ENCODE measurements at places on chromosomes 3 and 15.

DNA sequence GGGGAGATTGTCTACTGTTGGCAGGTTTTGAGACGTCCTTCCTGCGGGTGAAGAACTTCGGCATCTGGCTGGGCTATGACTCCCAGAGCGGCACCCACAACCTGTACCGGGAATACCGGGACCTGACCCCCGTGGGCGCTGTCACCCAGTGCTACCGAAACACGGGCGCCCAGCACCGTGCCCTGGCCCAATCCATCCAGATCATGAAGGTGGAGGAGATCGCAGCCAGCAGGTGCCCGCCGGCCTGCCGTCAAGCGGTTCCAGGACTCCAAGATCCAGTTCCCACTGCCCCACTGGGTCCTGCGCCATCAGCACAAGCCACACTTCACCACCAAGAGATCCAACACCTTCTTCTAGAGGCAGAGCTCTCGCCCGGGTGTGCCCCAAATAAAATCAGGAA, 194.9 kb upstream of the EPHA6 start:
- DNase-seq: no peak

DNA sequence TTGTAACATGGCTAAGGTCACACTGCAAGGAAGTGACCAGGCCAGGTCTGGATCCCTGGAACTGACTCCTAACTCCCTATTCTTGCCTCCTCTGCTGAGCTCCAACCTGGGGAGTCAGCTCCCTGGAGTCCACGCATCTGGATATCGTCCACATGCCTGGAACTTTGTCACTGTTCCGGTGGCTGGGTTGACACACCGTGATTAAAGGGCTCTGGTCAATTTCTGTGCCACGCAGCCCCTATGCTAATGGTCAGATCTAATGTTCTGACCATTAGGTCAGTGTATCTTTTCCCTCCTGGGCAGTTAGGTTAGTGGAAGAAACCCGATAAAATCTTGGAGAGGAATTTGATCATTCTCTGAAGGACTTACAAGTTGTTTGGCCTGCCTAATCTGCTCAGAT, 1.6 kb upstream of the TPM1 start:
- DNase-seq: no peak

DNA sequence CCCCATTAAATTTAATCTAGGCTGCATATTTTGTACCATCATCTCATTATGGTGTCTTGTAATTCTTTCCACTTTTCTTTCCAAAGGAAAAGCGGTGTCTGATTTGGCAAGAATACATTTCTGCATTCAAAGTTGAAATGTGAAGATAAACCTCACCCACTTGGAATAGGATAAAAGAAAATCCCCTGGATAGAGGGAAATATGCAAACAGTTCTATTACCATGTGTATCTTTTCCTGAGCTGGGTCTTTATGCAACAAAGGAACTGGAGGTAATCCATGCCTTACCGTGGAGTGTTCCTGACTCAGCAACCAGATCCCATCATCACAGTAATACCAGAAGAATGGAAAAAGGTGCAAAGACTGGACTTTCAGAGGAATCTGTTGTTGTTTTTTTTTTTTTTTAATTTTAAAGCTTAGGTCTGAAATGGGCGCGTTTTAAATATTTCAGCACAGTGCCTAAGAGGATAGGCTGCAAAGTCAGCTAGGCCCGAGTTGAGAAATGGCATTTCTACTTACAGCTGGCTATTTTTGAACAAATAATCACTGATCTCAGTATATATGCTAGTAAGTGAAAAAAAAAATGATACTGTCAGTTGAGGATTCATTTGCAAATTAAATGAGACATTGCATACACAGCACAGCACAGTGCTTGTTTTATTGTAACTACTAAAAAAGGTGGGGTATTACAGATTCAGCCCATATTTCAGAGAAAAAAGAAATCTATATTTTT, 55.5 kb upstream of the ADAMTS9 start:
- DNase-seq: no peak

GRCh38 chr3:71511446-71511845, 72.1 kb downstream of the FOXP1 start:
- DNase-seq: no peak

DNA sequence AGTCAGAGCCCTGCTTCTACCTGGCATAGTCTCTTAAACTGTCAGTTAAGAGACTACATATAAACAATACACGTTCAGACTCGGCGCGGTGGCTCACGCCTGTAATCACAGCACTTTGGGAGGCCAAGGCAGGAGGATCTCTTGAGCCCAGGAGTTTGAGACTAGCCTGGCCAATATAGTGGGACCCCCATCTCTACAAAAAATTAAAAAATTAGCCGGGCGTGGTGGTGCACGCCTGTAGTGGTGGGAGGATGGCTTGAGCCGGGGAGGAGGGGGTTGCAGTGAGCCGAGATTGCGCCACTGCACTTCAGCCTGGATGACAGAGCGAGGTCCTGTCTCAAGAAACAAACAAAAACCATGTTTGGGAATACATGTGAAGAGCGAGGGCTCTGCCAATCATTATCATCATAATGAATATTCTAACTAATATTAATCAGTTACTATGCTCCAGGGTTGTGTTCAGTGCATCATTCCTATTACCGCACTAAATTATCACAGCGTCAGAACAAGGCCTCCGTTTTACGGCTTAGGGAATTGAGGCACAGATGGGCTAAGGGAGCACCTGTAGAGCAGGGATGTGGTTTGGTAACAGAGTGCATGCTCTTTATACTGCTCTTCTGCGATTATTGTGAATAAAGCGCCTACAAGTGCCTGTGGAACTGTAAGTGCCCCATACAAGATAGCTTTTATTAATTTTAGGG, 844 bp upstream of the UQCC5 start:
- DNase-seq: no peak
